ENCODE measurements at places on chromosomes 7 and 10.

DNA sequence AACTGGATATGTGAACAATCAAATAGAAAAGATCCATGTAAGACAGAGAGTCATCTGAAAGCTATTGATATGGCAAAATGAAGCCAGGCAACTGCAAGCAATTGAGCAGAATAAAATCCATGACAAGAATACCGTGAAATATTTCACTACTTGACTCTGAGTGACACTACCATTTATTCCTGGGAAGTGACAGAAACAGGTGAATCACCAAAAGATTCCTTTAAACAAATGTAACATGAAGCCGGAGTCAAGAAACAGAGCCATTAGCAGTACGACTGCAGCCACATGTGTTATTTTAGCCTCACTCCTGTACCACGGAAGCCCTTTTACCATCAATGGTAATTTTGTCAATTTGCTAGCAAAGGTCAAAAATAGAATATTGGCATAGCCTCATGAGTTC lies 197.7 kb upstream of the POT1 start:
- DNase-seq, result no peak

- no peak for DNase-seq
Observed at GRCh38 chr10:98486421-98486820, 39.7 kb upstream of the HPS1 start.

DNA sequence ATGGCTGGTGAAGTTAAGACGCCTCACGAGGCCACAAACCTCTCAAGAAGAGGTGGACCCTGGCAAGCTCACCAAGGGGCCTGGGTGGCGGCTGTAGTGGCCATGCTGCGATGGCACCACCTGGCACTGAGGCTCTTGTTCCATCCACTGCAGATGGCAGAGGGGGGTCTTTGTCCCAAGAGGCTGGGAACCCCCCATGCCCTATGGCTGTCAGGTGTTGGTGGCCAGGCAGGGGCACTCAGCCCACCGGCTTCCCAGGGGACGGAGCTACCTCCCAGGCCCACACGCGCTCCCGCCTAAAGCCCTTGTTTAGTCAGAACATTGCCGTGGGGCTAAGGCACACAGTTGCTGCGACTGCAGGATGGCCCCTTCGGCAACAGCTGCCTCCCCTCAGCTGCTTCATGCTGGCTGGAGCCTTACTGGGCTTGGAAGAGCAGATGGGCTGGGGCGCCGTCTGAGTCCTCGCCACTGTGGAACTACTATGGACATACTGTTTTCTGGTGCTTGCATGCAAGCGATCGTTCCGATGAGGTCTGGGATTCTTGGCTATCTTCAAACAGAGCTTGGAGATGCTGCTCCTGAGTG lies 46.8 kb downstream of the DPYSL4 start:
- no peak for DNase-seq

DNA sequence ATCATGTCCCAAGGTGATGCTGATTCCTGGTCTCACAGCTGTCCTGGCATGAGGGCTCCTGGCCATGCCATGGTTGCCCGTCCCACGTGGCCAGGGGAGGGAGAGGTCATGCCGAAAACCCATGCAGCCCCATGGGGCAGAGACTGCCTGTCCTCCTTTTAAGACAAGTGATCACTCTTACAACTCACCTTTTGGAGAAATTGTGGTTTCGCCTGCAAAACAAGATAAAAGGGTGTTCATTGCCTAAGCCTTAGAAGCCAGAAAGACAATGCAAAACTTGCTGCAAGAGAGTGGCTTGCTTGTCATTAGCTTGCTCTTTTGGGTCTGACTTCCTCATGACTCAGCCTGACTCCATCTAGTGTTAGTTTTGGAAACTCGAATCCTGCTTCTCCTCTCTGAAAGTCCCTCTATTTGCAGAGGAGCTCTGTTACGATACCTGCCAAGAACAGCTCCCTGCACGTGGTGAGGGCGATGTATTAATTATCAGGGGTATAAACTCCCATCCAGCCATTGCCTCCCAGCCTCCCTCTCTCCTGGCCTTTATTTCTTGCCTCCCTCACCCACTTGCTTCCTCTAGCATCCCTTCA lies 26.7 kb downstream of the TMEM273 start:
- peak; percentile 35 for DNase-seq

DNA sequence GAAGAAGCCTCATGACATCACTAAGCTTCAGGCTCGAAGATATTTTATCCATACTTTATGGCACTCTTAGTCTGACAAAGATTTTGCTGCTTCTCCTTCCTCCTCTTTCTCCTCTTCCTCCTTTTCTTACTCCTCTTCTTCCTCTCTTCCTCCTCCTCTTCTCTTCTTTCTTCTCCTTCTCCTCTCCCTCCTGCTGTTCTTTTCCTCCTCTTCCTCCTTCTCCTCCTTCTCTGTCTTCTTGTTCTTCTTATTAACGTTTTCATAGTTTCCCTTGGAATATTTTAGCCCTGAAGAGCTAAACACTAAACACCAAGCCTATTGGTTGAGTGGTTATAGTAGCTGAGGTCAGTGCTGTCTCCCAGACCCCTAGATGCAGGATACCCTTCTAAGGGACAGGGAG lies 137.7 kb downstream of the CREB5 start:
- no peak for DNase-seq

- DNase-seq, result peak; percentile 71
Observed at GRCh38 chr10:45602082-45602730, 70.4 kb downstream of the ZFAND4 start.

- DNase-seq, result no peak
Observed at GRCh38 chr10:112175409-112175808, 8.2 kb downstream of the GPAM start.

GRCh38 chr7:34062341-34062740 lies 157.0 kb downstream of the BMPER start:
- DNase-seq, result no peak

DNA sequence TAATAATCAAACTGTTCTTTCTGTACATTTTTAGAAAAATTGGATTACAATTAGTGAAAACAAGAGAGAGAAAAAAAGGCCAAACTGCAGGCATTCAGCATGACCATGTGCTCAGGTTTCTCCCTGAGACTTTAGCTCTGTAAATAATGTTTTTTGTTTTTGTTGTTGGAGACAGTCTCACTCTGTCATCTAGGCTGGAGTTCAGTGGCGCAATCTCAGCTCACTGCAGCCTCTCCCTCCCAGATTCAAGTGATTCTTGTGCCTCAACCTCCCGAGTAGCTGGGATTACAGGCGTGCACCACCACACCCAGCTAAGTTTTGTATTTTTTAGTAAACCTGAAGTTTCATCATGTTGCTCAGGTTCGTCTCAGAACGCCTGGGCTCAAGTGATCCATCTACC lies 23.0 kb downstream of the BZW2 start:
- DNase-seq, result peak; percentile 62

- DNase-seq, result no peak
Observed at GRCh38 chr7:21914671-21915070, 31.0 kb downstream of the CDCA7L start.

- DNase-seq, result no peak
Observed at GRCh38 chr7:98084631-98085030, 22.0 kb upstream of the LMTK2 start.

GRCh38 chr7:85776691-85777345 lies 590.0 kb upstream of the SEMA3D start:
- peak; percentile 0 for DNase-seq

- DNase-seq, result peak; percentile 58
Observed at GRCh38 chr10:119543814-119544642, 1.5 kb upstream of the RGS10 start.

- DNase-seq, result no peak
Observed at GRCh38 chr7:49980465-49980864, 112.6 kb downstream of the ZPBP start.

DNA sequence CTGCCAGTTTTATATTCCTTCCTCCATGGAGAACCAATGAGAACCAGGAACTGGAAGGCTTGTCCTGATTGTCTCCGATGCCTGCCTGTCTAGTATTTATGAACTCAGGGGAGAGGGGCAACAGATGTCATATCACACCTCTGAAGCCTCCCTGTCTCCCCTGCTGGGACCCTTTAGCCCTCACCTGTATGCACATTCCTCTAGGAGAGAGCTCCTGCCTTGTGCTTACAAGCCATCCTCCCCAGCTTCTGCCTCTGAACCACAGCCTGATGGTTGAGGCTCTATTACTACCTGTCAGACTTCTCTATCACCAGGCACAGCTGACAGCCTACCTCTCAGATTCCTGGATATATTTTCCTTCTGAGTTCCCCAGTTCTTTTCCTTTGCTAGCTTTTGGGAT lies 5.9 kb upstream of the FAM131B start:
- no peak for DNase-seq

GRCh38 chr7:35874886-35875285 lies 74.0 kb downstream of the SEPTIN7 start:
- DNase-seq, result peak; percentile 10

- peak; percentile 10 for DNase-seq
Observed at GRCh38 chr7:134996097-134996550, 9.8 kb downstream of the AGBL3 start.

DNA sequence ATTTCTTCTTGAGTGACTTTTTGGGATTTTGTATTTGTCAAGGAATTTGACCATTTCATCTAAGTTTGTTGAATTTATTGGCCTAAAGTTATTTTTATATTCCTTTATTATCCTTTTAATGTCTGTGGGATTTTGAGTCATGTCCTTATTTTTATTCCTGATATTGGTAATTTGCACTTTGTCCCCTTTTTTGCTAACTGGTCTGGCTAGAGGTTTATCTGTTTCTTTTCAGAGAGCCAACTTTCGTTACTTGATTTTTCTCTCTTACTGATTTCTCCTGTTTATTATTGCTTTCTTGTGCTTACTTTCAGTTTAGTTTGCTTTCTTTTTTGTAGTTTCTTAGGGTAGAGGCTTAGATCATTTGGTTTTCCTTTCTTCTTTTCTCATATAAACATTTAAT lies 14.6 kb downstream of the MGMT start:
- DNase-seq, result no peak

- DNase-seq, result no peak
Observed at GRCh38 chr10:980468-981093, 7.7 kb upstream of the GTPBP4 start.

DNA sequence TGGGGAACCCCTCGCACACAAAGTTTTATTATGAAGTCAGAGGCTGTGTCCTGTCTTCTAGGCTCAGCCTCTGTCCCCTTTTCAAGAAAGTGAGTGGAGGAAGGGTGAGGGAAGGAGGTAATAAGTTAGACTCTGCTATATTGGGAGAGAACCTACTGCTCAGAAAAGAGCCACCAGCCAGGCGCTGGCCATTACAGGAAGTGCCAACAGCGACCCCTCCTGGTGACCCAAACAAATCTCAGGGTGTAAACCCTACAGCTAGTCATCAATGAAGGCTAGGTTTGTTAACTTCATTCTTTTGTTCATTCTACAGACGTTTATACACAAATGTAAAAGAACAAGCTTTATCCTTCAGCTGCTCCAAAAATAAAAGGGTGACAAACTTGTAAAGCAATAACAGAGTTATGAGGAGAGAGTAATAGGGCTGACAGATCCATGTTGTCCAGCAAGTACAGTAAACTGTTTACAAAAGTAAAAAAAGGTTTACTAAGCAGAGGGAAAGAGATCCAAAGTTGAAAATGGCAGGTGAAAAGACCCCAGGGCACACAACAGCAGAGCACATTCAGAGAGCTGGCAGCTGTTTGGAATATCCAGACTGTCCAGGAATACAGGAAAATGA lies 82.7 kb downstream of the FAM204A start:
- DNase-seq, result peak; percentile 27

GRCh38 chr7:27590416-27590815 lies 72.3 kb downstream of the HIBADH start:
- peak; percentile 60 for DNase-seq

GRCh38 chr10:77405771-77406241 lies 231.8 kb downstream of the KCNMA1 start:
- DNase-seq, result peak; percentile 54

GRCh38 chr7:74275401-74275881 lies 13.8 kb upstream of the CLIP2 start:
- DNase-seq, result no peak

DNA sequence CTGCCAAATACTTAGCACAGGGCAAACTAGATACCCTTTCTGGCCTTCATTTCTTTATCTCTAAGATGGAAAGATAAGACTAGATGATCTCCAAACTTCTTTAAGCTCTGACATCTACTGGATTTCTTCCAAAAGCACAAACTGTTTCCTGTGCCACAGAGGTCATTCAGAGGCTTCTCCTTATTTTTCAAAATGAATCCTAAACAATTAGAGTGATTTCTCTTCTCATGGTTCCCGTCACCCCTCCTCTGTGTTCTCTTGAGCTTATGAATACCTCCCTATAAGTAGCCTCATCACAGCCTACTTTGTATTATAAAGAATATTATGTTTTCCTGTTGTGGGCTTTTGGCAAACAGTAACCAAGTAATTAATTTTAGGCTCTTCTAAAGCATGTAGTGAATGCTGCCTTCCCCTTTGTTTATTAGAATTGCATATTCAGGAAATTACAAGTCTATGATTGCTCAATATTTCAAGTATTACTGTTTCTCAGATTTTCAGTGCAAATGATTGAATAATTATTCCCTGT lies 179.5 kb downstream of the REEP3 start:
- peak; percentile 81 for DNase-seq

DNA sequence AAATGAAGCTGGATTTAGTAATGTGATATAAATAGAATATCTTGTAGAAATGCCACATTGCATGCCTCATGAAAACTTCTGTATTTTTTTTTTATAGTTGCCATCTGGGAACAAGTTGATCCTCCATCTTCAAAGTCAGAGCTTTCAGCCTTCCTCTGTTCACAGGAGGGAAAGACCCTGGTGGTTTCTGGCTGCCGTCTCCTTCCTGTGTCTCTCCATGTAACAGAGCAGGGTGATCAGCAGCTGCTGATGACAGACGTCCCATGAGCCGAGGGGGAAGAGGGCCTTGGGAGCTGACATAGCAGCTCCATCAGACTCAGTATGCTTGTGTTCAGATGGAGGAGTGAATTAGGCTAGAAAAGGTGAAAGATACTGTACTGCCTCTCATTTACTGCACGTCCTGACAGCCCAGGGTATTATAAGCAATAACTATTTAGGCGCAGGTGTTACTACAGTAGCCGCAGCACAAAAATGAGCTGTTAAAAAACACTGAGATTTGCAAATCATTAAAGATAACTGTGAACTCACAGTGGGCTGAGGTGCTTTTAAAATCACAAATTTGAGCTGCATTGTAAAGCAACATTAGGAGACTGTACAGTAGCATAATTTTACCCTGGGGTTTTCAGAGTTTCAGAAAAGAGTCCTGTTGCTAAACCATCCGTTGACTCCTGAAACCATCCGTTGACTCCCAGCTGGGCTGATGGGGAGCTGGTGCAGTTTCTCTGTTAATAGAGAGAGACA lies 103.3 kb downstream of the CFAP58 start:
- DNase-seq, result no peak

GRCh38 chr7:96740130-96740529 lies 30.5 kb upstream of the SEM1 start:
- no peak for DNase-seq

- DNase-seq, result no peak
Observed at GRCh38 chr10:22278441-22278782, 37.8 kb upstream of the COMMD3 start.
